CD4-positive, alpha-beta T cell treated with Interleukin-6 at 100 ng/mL for 8 hours (primary cell): ENCODE measurements at places on chromosomes 4 and X.

GRCh38 chr4:8400632-8401325, 39.7 kb downstream of the ACOX3 start:
- DNase-seq = no peak

DNA sequence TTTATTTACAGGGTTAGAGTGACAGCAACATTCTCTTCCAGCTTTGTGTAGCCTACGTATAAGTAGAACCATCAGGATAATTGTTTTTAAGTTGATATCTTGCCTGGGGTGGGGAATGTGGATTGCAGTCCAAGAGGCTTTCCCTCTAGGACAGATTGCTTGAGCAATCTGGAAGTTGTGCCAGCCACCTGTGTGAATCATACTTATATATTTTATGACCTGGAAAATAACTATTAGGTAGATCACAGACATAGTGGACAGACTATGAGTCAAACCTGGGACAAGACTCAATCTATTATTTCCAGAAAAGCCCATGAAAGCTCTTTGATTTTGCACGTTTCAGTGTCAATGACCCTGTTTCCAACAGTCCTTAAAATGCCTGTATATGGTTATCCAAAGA, 98.9 kb downstream of the TLL1 start:
- DNase-seq = no peak

GRCh38 chrX:77528034-77528433, 80.8 kb downstream of the FGF16 start:
- DNase-seq = no peak

GRCh38 chrX:23752740-23753415, 9.8 kb upstream of the ACOT9 start:
- no peak for DNase-seq

GRCh38 chr4:1763550-1764080, 29.5 kb upstream of the FGFR3 start:
- DNase-seq = no peak

DNA sequence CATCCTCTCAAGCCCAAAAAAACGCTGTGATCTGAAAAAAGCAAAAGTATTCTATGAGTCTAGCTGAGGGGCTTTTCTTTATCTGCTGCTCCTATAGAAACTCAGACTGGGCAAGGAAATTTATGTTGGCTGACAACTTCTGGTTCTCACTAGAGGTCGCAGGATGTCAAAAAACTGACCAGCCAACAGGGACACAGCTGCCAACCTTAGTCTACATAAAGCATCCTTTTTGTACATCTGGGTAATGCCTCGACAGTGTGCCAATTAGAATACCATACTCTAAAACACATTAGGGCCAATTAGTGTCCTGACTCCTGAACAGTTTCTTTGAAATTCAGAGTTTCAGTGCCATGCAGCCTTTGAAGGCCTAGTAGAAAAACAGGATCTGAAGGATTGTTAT, 8.8 kb upstream of the TLL1 start:
- DNase-seq = no peak

- no peak for DNase-seq
These were observed 113.8 kb upstream of the PUDP start for GRCh38 chrX:7261672-7262332.

GRCh38 chr4:80101792-80102116, 28.7 kb upstream of the ANTXR2 start:
- no peak for DNase-seq

- DNase-seq = no peak
These were observed 29.2 kb downstream of the MSN start for GRCh38 chrX:65696613-65697012.

DNA sequence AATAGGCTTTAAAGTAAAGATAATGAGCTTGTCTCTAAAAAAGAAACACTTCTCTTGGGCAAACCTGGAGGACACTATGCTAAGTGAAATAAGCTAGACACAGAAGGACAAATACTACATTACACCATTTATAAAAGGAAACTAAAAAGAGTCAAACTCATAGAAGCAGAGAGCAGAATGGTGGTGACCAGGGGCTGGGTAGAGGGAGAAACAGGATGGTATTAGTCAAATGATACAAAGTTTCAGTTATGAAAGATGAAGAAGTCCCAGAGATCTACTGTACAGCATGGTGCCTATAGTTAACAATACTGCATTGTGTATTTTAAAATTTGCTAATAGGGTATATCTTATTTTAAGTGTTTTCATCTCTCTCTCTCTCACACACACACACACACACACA, 28.5 kb downstream of the ACSL4 start:
- DNase-seq = no peak

DNA sequence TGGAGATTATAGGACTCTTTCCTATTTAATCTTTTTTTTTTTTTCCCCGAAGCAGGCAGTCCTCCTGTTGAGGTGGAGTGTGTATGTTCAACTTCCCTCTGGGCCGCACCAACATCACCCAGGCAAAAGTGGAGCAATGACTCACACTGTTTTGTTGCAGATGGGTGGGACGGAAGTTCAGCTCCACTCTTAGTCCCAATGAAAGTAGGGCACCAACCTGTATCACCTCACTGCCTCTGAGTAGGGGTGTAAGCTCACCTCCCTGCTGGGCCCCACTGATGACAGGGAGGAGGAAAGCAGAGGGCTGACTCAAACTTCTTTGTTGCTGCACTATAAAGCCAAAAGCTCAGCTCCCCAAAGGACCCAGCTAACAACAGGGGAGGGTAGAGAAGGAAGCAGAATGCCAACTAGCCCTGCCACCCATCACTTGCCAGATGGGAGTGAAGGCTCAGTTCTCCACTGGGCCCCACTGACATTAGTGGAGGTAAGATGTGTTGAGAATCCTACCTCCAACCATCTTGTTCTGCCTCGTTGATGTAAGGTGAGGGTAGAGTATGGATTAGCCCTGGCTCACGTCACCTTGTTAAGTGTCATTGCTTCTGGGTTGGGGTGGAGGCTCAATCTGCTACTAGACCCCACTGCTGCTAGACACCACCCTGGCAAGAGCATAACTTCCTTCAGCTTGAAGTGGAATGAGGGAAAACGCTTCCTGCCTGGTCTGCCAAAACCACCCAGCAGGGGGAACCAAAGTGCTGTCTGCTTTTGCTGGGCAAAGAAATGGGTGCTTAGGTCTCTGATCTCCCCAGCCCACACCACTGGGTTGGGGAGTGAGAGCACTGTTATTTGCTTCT, 14.1 kb downstream of the RPS6KA3 start:
- DNase-seq = peak; percentile 66

DNA sequence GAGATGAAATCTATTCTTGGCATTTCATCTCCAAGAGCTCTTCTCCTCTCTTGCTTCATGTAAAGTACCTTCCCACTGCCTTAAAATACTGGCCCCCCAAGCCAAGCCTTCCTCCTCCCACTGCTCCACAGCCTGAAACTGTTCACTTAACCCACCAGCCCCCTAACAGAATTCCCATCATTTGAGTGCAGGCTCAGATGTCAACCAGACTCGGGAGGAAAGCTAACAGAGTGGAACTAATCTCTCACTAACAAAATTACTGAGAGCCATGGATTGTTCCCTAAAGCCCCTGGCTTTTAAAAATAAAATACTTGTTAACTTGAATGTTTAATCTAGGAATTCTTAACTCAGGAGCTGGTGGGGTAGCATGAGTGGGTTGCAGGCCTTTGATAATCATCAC, 7.1 kb upstream of the DCUN1D4 start:
- DNase-seq = no peak

DNA sequence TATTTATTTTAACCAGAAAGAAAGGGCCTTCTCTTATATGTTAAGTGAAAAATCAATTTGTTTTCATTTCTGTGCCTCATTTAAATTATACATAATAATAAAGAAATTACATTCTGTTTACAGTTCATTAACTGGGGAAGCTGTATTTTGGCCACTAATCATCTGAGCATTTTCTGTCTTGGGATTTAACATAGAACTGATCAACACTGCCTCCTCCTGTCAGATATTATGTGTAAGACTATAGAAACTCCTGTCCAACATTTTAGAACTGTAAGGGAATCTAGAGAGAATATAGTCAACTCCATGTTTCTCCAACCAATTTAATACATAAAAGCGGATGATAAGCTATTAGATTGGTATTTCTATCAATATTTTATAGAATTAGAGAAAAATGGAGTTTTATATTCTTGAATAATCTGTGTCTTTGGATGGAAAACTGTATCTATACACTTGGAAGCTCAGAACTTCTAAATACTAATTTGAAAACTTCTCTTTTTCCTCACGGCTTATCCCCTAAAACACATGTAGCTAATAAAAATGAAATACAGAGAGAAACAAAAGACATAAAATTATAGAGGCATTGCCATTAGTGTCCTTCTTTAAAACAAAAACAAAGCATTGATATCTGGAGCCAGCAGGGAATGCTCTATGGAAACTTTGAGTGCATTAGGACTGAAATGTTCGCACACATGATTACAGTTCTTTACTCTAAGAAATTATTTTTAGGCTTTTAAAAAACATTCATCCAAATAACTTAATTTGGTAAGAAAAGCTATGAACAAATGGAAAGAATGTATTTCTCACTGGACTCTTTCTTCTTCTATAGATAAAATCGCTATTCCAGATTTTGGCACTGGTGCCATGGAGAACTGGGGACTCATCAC, 33.1 kb downstream of the ENPEP start:
- DNase-seq = no peak

DNA sequence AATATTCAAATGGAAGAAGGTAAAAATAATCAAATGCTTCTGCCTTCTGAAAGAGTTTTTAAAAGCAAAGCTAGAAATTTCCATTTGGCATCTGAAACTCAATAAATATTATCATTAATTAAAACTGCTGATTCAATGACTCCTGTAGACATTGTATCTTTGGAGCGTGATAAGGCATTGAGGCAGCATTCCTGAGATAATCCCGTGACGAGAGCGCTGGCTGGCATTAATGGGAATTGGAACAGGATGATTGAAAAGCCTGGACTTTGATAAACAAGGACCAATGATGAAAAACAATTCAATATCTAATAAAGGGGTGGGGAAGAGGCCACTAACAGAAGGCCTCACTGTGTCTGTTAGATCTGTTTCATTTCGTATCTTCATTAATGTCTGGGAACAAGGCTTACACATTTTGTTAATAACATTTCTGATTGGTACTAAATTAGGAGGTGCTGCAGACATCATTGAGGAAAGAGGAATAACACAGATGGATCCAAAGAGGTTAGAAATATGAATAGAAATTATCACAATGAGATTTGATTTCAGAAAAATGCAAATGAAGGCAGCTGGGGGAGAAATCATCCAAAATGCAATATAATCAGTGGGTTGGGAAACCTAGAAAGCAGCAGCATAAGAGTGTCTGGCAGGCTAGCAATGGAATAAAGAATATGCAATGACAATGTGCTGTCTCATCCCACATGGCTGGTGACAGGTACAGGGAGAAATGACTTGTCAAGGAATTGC, 102.3 kb downstream of the SCD5 start:
- no peak for DNase-seq

GRCh38 chr4:148315049-148315448, 127.2 kb downstream of the NR3C2 start:
- DNase-seq = no peak

- DNase-seq = peak; percentile 59
These were observed 86.3 kb downstream of the EGF start for GRCh38 chr4:109998867-109999584.

- no peak for DNase-seq
These were observed 79.8 kb downstream of the NYX start for GRCh38 chrX:41526925-41527324.

GRCh38 chr4:137263206-137263605, 269.1 kb downstream of the PCDH18 start:
- no peak for DNase-seq

GRCh38 chrX:103002576-103002975, 61.4 kb downstream of the BEX1 start:
- DNase-seq = no peak

GRCh38 chr4:3709846-3710441, 56.2 kb upstream of the ADRA2C start:
- no peak for DNase-seq

DNA sequence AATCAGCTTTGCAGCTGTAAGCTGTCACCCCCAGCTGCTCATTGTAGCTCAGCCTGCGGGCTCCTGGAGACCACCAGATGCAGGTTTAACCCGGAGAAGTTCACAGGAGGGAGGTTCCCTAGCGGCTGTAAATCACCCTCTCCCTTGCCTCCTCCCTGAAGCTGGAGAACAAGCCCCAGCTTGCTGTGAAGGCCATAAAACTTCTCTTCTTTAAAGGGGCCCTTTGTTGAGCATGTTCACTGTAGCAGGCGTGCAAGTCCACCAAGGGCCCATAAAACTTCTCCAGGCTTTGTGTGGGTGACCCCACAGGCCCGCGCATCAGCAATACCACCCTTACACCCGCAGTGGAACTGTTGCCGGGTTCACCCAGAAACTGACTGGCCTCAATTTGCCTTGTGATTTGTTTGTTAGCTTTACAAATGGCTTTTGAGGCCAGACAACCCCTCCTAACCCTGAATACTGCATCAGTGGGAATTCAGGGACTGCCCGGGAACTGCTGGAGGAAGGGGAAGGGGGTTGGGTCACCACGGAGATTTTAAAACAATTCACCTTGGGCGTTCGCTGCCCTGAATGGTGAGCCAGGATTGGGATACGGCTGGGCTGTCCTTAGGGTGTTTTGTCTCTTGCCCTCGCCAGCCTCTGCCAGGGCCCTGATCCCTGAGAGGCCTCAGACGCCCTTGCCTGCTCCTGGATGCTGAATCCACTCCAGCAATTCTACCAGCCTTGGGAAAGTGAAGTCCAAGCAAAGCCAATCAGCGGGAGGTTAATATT, 49.5 kb upstream of the ATP6AP2 start:
- no peak for DNase-seq

GRCh38 chr4:109359040-109359646, 56.7 kb upstream of the COL25A1 start:
- DNase-seq = peak; percentile 14

DNA sequence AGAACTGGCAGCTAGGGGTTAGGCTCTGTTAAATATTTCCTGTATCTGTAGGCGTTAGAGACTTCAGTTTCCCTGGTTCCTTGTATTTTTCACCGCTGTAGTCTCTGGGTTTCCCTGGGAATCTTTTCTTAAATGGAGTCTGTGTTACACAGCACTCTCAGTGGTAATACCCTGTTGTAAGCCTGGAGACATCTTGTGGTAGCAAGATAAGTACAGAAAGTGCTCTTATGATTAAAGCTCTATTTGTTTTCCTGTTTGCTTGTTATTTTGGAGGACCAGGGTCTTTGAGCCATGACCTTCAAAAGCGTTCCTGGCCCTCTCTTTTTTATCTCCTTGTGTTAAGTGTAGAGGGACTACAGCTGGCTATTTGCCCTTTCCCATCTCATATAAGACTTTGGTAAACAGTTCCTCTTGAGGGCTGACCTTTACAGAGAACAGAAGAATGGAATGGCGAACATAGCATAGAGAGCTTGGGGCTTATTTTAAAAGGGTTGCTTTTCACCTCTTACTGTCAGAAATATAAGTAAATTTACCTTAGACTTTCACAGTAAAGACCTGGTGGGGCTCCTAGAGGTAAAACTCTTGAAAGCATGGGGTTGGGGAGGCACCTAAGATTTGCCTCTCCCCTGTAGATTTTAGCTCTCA, 782.5 kb downstream of the FAT4 start:
- DNase-seq = no peak

- DNase-seq = no peak
These were observed 784.2 kb downstream of the GLUD2 start for GRCh38 chrX:121831601-121832000.

- DNase-seq = peak; percentile 7
These were observed at the start of gene DTHD1 for GRCh38 chr4:36281384-36282106. Gene DTHD1, plus strand, starts transcription at chr4:36281616. Its CDS starts 143 bp downstream, at chr4:36281759.
